CD4-positive, alpha-beta T cell treated with Interleukin-6 at 100 ng/mL for 8 hours (primary cell): ENCODE measurements at places on chromosomes 2 and 18.

GRCh38 chr2:218501665-218502064 lies 66.5 kb downstream of the USP37 start:
- DNase-seq, result no peak

DNA sequence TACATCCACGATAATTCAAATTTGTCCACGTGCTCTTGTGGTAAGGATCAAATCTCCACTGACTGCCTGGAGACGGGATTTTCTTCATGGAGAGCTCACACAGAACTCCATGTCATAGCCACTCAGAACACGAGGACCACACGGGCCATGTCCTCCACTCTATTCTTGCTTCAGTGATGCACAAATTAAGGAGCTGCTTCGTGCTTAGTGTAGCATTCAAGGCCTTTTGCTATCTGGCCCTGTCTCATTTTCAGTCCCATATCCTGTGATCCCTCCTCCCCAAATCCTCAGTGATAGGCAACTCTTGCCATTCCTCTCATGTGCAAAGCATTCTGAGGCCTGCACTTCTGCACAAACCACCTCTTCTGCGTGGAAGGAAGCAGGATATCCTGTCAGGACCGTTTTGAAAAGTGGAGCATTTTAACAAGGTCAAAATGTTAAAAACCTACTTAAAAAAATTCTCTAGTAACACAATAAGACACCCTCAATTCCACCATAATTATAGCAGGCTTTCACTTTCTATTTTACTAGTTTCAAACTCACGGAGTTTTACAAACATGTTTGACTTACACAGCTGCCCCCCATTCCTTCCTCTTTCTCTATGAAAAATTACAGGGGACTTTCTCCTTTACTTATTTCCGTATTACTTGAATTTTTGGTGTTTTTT lies 35.2 kb downstream of the ST3GAL5 start:
- DNase-seq, result peak; percentile 55

- DNase-seq, result no peak
These were observed 110.9 kb downstream of the PTRHD1 start for GRCh38 chr2:24682304-24682703.

DNA sequence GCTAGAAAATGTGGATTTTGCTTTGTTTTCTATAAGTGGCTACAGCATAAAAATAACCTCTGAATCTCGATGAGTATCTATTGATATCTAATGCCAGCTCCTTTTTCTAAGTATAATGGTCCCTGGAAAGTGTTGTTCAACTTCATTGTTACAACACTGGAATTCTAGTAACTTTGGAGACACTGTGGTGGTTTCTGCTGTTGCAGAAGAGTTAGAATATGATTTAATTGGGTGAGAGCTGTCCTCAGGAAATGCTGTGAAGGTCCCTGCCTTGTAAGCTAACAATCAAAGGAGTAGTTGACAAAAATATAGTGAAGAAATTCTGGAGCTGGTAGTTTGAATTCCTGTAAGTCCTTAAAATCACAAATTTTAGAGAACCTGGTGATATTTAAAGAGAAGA lies 62.1 kb downstream of the C18orf63 start:
- no peak for DNase-seq

GRCh38 chr2:209368914-209369313 lies 54.9 kb upstream of the MAP2 start:
- no peak for DNase-seq

DNA sequence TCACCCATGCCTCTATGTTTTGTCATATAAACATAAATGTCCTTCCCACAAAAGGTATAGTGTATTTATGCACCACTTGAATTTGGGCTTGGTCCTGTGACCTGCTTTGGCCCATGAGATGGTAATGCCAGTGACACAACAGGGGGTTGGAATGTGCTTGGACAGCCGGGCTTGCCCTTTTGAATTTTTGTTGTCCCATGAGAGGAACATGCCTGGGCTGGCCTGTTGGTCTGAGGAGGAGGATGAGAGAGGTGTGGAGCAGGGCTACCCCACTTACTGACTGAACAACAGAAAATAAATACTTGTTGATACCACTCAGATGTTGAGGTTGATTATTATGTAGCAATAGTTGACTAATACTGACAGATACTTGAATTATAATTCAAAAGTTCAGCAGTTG lies 63.2 kb upstream of the TCF4 start:
- DNase-seq, result no peak

DNA sequence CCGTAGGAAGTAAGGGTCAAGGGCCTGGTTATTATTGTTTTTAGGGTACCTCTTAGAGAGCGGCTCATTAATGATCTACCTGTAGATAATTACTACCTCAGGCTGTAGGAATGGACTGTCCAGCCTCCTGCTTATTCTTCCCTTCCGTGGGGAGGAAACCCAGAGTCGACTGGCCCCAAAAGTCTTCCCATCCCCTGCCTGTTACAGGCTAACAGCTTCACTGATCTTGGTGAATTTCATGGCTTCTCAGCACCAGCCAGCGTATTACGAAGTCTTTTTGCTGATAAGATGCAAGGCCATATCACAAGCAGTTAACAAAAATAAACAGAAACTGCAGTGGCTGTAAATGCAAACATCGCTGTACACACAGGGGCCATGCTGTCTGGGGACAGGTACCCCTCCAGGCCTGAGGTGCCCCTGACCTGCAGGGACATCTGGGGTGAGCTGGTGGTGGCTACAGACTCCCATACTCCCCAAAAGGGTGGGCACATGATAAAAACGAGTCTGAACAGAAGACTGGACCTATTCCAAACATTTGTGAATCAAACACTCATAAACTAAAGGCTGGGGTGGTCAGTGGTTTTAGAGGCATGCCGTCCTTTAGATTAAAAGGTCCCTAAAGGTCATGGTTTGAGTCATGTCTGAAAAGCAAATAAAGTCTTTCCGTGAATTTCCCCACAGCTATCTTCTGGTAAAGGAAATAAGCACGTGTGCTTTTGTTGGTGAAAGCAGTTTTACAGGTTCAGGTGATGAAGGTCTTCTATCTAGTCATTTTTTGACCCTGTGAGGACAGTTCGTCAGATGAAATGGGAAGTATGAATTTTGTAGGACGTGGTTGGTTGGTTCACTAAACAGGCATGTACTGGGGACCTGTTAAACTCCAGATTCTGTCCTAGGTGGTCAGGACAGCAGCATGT lies 36.7 kb downstream of the TTC39C start:
- DNase-seq, result no peak

- DNase-seq, result no peak
These were observed 86.4 kb downstream of the PLEKHM3 start for GRCh38 chr2:207938886-207939285.

GRCh38 chr2:21814588-21815149 lies 690.9 kb downstream of the TDRD15 start:
- no peak for DNase-seq

DNA sequence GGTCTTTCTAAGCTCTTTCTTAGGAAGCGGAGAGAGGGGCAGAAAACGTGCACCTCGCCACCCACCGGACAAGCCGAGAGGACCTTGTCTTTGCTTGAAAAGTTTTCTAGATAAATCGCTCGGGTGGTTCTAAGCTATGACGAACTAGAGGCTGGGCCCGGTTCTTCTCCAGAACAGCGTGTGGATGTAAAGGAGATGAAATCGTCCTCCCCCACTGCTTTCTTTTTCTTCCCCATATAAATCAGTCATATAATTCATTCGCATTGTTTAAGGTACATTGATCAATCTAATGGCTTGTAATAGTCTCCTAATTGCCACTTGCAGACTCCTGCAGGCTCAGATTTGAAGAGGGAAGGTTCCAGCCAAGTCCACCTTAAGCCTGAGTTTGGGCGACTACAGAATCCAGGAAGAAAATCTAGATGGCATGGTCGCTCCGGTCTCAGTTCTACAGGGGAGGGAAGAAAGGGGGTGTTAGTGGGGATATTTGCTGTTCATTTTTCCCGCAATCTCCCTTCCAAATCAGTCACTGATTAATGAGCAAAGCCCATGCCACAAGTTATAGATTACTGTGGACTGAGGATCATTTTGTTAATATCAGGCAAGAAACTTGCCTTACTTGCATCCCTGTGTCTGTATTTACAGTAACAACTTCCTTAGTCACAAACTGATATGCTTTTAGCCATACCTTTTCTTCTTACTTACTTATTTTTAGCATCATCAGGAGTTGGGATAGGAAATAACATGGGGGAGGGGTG lies 5.6 kb upstream of the SP9 start:
- DNase-seq, result no peak

DNA sequence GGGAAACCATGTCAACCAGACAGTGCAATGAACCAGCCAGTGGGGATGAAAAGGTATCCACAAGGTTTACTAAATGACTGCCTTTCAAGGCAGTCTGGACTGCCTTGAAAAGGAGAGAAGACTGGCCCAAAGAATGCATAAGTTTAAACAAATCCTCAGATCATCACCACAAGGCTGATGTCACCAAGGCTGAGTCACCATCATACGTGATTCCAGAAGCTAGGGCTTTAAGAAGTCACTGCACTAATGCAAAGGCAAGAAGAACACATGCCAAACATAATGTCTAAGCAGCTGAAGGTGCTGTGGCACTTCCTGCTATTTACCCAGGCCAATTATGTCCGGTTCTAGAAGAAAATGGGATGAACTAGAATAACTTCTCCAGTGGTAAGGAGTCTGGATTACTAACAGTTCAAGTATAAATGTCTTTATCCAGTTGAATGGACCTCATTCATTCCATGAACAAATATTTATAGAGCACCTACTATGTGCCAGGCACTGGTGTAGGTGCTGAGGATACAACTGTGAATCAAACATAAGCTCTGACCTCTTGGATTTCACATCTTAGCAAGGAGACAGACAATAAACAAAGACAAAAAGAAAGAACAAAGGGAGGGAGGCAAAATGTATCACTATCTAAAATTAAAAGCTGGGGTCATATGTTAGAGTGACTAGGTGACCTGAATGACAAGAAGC lies 37.6 kb upstream of the ONECUT2 start:
- DNase-seq, result no peak

GRCh38 chr2:148540022-148540421 lies 104.5 kb upstream of the EPC2 start:
- DNase-seq, result peak; percentile 25

GRCh38 chr2:32783469-32783868 lies 155.6 kb downstream of the TTC27 start:
- DNase-seq, result no peak

GRCh38 chr2:23008951-23009350 lies 376.0 kb upstream of the KLHL29 start:
- DNase-seq, result no peak

GRCh38 chr2:42464631-42465030 lies 29.2 kb downstream of the KCNG3 start:
- no peak for DNase-seq

- DNase-seq, result no peak
These were observed 229.2 kb downstream of the HDAC4 start for GRCh38 chr2:239171643-239172042.

DNA sequence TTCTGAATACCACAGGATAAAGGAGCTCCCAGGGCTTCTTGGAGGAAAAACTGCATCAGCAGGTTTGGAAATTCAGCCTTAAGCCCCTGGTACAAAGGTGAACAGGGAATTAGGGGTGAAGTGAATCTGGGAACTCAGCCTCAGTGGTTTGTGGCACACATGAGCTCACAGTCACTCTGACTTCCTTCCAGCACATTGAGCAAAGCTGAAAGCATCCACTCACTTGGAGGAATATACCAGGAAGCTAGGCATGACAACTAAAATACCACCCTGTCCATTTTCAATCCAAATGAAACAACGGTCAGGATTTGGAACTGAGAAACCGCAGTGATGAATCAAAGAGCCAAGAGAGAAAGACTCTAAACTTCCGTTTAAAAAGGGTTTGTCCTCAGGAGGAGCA lies 216.1 kb downstream of the ICOS start:
- no peak for DNase-seq

- no peak for DNase-seq
These were observed 8.8 kb downstream of the IWS1 start for GRCh38 chr2:127517465-127517864.

DNA sequence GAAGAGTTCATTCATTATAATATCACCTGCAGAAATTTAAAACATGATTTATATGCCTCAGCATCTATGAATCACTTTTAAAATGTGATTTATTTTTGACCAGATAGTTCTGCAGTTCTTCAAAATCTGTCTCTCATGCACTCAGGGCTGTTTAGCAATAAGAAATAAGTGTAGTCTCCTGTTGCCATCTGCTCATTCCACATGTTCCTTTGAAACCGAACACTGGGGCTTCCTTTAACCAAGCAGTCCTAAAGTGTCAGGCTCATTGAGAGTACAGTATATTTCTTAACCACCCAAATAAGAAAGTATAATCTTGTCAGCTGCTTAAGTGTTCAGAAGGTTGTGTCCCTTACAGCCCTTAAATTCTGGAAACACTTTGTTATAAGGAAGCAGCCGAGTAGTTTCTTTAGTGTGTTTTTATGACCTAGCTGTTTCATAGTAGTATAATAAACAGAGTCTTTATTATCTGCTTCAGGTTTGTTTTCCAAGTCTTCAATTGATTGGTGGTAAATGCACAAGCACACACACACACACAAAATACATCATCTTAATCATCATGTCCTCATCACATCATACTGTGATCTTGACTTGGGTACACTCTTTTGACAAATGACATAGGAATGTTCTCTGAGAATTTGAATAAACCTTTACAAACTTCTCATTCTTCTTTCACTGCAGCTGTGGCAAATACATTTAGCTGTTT lies 10.4 kb downstream of the WDR7 start:
- no peak for DNase-seq

GRCh38 chr2:181124497-181124896 lies 144.1 kb downstream of the UBE2E3 start:
- DNase-seq, result no peak

DNA sequence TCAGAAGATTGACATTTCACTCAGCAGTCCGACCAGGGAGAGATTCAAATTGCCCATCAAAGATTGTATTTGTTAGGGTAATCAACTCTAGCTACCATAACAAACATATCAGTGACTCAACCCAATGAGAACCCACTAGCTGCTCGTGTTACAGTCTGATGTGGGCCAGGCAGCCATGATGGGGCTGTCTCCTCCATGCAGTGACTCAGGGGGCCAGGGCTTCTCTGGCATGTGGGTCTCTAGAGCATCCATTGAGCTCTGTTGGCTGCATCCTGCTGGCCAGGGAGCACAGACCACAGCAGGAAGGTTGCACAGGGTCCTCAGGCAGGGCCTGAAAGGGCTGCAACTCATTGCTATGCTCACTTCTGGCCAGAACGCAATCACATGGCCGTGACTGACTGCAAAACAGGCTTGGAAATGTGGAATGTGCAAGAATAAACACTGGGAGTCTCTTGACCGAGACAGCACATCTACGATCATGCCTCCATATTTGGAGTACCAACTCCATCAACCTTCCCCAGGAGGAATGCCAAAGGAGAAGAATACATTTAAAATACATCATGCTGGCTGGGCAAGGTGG lies 216.8 kb downstream of the EIPR1 start:
- DNase-seq, result no peak

- DNase-seq, result no peak
These were observed 423.7 kb downstream of the TGIF1 start for GRCh38 chr18:3873698-3874097.

GRCh38 chr2:148674063-148675020 lies 29.8 kb downstream of the EPC2 start:
- peak; percentile 43 for DNase-seq

DNA sequence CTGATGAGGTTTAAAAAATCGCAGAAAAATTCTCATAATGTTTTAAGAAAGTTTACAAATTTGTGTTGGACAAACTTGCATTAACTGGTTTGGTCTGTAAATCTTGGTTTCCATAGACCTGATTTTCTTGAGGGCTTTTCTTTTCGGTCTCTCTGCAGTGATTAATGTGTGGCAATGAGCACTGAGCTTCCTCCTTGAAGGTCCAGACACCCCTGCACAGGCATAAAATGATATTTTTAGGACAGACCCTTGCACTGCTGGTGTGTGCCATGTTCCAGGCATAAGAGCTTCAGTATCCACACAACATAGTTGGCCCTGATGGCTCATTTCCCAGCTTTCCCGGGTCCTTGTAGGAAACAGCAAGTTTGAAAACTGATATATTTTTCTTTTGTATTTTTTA lies 33.7 kb downstream of the MRPL33 start:
- no peak for DNase-seq
